ENCODE measurements at places on chromosomes 3 and 15. TPM values are rescaled to one million over a fixed set of nuclear protein-coding genes. Genes with fewer than 3 reads are reported as not detected.

GABRR3 gene
- not detected for total RNA-seq

STAB1 gene
- total RNA-seq = 9.7 TPM

CADM2 gene
- 0.22 TPM for total RNA-seq

ANKRD63 gene
- not detected for total RNA-seq

RFTN1 gene
- total RNA-seq = 126 TPM

CD86 gene
- total RNA-seq = 1.2 TPM

DNA sequence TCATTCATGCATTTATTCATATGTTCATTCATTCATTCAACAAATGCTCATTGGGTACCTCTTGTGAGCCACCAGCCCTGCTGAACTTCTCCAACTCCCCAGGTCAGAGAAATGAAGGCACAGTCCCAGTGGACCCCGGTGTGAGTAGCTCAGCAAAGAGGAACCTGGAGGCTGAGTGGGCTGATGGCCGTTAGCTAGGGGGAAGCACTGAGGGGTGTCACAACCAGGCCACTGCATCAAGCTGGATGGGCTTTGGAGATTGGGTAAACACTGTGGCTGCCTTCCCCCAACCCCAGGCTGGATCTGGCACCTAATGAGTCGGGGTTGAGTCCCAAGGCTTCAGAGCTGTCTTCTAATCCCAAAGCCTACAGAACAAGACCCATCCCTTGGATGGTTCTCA, 12.1 kb upstream of the ALAS1 start:
- H3K27ac ChIP-seq = no peak overlapping the region
- no peaks in the 10 kb centered on the region for H3K4me1 ChIP-seq
- H3K4me3 ChIP-seq = no peak overlapping the region
- no peak for DNase-seq

- DNase-seq = no peak
- no peak overlapping the region for H3K4me3 ChIP-seq
- no peaks in the 10 kb centered on the region for H3K4me1 ChIP-seq
- no peaks in the 10 kb centered on the region for H3K27me3 ChIP-seq
- H3K27ac ChIP-seq = no peak overlapping the region
- H3K36me3 ChIP-seq = no peaks in the 10 kb centered on the region
These were observed 37.7 kb upstream of the SLC4A7 start for GRCh38 chr3:27521872-27522265.

DNA sequence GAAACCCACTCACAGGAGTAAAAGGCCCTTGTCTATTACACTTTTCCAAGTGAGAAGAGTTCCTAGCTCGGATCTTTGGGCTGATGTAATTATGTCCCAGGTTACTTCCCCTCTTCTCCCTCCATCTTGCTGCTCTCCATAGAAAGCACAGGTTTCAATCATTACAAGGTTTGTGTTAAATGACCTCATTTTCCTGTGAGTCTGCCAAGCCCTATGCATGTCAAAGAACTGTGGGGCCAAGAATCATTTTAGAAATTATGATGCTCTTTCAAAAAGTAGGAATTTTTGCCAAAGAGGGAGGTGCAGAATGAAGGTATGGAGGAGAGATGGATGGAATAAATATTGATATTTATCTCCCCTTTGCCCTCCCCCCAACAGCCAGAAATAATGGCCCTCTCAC, 129.3 kb upstream of the TPM1 start:
- H3K27me3 ChIP-seq = no peaks in the 10 kb centered on the region
- no peaks in the 10 kb centered on the region for H3K36me3 ChIP-seq
- no peak overlapping the region for H3K4me3 ChIP-seq

DNA sequence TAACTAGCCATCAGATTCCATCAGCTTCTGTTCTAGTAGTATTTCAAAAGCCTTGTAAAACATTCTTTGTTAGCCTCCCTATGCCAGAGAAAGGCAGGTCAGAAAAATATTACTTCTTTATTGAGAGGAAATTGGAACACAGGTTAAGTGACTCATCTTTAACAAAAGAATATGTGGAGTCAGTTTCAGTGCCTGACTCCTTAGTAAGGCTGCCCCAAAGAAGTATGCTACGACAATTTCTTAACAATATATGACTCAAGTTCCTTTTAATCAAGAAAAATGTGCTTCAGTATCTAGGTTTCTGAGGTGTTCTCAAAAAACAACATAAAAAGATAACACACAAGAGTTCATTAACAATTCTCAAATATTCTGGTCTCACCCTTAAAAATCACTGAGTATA, 139.2 kb downstream of the VPS13C start:
- H3K4me3 ChIP-seq = no peak overlapping the region
- H3K4me1 ChIP-seq = no peaks in the 10 kb centered on the region
- no peaks in the 10 kb centered on the region for H3K27me3 ChIP-seq
- H3K36me3 ChIP-seq = peaks cover 14% of the 10 kb centered on the region
- H3K27ac ChIP-seq = no peak overlapping the region

DNA sequence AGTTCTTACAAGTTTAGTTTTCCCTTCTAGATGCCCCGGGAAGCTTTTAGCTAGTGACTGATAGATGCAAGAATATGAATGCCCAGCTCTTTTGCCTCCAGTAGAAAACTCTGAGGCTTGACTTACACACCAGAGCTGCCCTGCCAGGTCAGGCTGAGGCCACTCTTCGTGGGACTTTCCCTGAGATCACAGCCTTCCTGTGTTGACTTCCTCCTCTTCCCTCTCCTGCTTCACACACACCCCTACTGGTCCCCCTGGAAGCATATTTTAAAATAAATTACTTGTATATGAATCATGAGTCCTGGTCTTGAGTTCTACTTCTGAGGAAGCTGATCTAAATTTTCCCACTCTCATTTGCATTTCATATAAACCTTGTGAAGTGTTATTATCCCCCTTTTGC, 413.7 kb downstream of the PDCD6IP start:
- H3K4me3 ChIP-seq = no peak overlapping the region
- H3K27ac ChIP-seq = no peak overlapping the region
- no peak for DNase-seq

Data from CD8-positive, alpha-beta memory T cell (primary cell).